ENCODE measurements at places on chromosomes 12 and 14.

GRCh38 chr12:101747697-101748096 lies 8.4 kb upstream of the SYCP3 start:
- DNase-seq: no peak

DNA sequence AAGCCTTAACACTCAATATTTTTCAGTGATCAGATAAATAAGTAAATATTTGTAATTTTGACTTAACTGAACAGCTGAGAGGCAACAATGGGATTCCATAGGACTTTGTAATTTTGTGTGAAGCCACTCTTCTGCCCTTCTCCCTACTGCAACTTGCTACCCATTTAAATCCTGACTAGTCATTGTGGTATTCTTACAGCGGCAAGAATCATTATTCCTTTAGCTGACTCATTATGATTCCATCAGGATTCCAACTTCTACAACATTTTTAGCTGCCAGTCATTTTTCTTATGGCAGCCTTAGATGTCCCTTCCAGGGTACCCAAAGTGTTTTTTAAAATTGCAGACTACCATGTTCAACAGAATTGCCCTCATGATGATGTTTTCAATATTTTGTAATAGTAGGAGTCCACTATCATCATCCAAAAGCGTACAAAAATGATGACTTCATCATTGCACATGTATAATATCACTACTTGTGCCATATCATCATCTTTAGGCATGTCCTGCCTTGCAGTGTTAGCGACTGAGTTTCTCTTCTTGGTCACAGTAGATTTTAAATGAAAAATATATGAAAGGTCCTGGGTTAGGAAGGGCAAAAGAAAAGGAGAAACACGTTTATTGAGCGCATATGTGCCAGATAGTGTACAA lies 5.1 kb upstream of the MAGOHB start:
- DNase-seq: no peak

GRCh38 chr14:58098507-58098906 lies 53.5 kb downstream of the ARMH4 start:
- peak; percentile 29 for DNase-seq

- DNase-seq: no peak
These were observed 74.9 kb downstream of the TBK1 start for GRCh38 chr12:64526859-64527258.

GRCh38 chr14:53458368-53458814 lies 305.3 kb upstream of the DDHD1 start:
- DNase-seq: no peak

GRCh38 chr12:29818916-29819623 lies 35.3 kb upstream of the TMTC1 start:
- DNase-seq: no peak

DNA sequence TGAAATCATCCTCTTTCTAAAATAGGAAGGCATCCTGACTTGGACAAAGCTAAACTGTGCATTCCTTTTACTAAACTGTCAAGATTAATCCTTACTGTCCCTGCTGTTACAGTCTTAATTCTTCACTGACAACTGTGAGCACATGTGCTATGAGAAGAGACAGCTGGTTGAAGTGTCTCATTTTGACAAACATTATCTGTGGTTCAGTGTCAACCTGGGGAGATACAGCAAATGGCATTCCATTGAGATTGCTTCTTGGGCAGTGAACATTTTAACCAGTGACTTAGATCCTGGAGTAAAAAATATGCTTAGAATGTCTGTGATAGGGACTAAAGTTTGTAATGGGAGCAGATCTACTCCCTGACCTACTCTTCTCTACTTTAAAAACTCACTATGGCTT lies 552.6 kb upstream of the ATP2B1 start:
- no peak for DNase-seq

GRCh38 chr12:103573185-103573584 lies 13.9 kb upstream of the STAB2 start:
- DNase-seq: no peak

DNA sequence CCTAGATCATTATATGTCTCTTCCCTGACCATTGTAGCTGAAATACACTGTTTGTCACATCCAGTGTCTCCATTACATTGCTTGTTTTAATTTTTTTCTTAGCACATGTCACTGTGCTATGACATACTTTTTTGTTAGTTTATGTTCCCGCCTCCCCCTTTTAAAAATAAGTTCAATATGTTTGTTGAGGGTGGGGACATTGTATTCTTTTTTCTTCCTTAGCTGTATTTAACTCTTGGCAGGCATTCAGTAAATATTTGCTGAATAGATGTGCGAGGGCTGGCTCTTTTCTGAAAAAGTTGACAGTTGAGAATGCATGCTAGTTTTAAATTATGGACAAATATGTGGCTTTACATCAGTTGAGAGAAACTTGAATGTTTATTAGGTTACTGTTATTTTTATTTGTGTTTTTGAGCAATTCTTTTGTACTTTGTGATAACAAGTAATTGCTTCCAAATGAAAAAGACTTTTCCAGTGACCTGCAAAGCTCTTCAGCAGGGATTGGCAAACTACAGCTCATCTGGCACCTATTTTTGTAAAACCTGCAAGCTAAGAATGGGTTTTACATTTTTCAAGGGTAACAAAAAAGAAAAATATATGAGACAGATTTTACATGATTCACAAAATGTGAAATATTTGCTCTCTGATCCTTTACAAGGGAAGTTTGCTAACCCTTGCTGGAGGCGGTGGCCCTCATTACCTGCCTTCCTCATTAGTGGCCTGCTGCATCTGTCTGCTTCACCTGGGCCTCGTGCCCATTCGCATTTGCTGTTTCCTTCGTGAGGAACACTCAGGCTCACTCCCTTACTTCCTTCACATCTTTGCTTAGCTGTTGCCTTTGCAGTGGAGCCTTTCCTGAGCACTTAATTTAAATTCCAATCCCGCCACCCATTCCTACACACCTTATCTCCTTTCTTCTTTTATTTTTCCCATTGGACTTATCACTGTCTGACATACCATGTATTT lies 229.4 kb downstream of the ERC1 start:
- no peak for DNase-seq

DNA sequence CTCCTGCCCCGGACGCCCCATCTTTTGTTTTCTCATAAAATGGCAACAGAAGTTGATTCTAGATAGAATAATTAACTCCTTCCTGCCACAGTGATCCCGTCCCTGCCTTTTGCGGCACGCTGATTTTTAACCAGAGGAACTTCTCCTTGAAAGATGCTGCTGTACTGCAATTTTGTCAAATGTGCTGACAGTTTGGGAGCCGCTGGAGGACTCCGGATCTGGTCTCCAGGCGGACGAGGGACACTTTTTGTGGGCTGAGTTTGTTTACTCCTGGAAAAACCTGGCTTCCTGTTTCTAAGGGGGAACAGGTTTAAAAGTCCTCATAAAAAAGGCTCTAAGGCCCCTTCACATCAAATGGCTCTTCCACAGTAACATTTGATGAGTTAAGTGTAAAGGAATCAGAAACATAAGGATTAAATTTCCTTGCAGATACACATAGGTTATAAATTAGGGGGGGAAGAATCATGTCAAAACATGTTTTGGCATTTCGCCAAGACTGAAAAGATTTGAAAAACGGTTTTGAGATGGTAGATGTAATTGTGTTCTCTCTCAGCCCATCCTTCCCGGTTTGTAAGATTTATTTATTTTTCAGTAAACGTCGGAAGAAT lies 15.5 kb downstream of the FZD10 start:
- no peak for DNase-seq

DNA sequence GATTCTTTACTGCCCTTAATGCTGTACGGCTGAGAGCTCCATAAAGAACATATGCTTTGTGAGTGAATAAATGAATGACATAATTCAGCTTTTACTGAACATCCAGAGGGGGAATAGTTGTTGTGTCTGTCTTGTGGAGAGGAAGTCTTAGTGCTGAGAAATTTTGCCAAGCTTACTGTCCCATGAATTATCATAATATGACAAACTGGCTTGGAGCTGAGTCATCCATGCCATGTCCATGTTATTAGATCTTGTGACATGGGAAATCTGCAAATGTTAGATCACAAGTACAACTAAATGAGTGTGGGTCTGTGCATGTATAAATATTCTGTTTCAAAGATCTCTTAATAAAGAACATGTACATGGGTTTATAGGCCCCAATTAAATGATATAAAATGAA lies 350.4 kb downstream of the BMP4 start:
- no peak for DNase-seq

- no peak for DNase-seq
These were observed 37.0 kb upstream of the PNMA1 start for GRCh38 chr14:73751157-73751691.

DNA sequence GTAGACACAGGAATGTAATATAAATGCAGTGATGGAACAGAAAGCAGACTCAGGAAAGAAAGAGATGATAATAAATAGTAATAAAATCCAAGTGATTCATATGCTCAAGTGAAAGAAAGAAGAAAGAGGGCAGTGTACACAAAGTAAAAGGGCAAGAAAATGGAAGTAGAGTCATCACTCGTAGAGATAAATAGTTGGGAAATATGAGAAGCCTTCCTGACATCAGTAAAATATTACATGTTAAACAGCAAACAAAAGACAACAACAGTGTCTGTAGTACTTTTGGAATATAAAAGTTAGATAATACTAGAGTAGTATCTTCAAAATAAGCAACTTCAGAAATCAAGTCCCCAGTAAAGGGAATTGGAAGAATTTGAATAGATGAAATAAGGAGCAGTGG lies 412.3 kb downstream of the RAD51B start:
- no peak for DNase-seq

- no peak for DNase-seq
These were observed 138.9 kb upstream of the CCND2 start for GRCh38 chr12:4134448-4135263.

DNA sequence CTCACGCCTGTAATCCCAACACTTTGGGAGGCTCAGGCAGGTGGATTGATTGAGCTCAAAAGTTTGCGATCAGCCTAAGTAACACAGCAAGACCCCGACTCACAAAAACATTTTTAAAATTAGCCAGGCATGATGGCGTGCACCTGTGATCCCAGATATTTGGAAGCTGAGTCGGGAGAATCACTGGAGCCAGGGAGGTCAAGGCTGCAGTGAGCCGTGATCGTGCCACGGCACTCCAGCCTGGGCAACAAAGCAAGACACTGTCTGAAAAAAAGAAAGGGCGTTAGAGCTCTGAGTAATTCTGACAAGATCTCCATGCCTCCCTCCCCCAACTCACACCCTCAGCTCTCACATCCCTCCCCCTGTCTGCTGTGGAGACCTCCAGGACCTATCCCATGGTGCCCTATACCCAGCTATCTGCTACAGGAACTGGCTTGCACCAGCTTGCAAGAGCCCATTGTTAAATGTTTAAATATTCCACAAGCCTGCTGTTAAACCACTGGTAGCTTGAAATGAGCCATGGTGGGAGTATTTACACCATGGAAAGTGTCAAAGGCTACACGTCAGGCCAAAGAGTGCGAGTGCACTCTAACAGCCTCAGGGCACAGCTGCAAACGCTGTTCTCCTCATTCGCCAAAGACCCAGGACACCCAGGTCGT lies 35.1 kb upstream of the PPP2R5C start:
- DNase-seq: no peak

DNA sequence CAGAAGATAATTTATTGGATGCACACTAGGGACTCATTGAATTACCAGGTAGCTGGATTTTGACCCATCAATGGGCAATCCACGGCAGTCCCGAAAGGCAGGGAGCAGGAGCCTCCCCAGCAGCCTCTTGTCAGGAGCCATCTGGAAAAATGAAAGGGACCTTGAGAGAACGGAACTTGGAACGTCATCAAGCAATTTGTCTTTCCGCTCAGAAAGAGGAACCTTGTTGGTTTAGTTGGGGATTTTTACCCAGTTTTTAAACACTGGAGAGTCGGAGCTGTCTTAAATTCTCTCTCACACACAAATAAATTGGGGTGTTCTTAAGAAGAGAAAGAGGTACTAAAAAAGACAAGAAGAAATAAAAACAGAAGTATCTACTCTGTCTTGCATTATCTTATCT lies 1351.7 kb upstream of the TMEM132C start:
- DNase-seq: no peak

DNA sequence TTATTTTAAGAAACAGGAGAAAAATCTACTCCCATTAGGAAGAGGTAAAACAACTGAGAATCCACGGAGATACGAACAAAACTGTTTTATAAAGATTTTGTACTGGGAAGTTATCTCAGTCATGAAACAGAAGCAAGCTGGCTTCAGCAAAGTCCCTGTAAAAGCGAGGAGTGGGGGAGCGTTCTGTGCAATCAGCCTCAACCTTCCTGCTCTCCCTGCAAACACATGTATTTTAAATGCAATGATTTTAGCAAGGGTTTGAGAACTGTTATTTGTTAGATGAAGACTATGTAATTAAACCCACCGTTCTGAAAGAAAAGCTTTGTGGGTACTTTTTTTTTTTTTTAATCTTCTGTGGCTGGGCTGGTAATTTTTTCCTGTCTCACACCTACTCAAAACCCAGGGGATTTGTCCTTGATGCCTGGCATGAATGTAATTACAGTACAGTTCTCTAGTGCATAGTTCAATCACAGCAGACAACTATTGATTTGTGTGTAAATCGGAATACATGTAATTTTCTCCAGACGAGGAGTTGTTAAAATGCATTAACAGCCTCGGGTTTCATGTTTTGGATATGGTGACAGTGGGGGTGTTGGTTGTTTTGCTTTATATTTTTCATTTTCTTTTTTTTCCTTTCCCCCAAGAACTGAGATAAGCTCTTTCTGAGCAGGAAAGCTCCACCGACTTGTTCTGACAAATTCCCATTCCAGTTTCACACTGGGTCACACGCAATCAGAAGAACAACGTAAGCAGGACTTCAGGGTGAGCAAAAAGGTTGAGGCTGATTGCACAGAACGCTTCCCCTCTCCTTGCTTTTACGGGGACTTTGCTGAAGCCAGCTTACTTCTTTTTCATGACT lies 153.6 kb downstream of the PHLDA1 start:
- DNase-seq: no peak

GRCh38 chr12:132450418-132451171 lies 39.4 kb upstream of the FBRSL1 start:
- DNase-seq: no peak

DNA sequence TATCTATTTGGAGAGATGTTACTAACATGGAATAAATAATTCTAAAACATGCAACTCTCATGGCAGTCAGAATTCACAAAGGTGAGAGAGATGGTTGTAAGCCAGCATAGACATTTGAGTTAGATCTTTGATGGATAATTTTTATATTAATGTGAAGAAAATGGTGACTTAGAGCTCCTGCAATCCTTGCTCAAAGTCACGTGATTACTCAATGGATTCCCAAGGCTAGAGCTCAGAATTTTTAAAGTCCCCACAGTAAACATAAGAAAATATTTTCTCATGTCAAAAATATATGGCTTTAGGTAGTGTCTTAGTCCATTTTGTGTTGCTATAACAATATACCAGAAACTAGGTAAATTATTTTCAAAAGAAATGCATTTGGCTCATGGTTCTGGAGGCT lies 281.5 kb upstream of the PRKD1 start:
- no peak for DNase-seq

All from Calu3 (cell line).